ENCODE measurements at places on chromosomes 12 and 14. TPM values are rescaled to one million over a fixed set of nuclear protein-coding genes. Genes with fewer than 3 reads are reported as not detected.

Gene BCL2L14
- polyA plus RNA-seq: not detected

GRCh38 chr14:61765225-61765943 lies 3.2 kb downstream of the SNAPC1 start:
- DNase-seq: no peak

Gene MARCHF9
- polyA plus RNA-seq: 8.8 TPM

- no peak for DNase-seq
Measured at GRCh38 chr12:98416845-98417244, 98.5 kb upstream of the TMPO start.

- DNase-seq: no peak
Measured at GRCh38 chr12:100741084-100741711, 53.4 kb upstream of the ANO4 start.

Gene SMCO3
- 0.04 TPM for polyA plus RNA-seq

Gene MYO1H
- polyA plus RNA-seq: not detected

GRCh38 chr12:11854011-11854499 lies 204.6 kb downstream of the ETV6 start:
- no peak for DNase-seq

DNA sequence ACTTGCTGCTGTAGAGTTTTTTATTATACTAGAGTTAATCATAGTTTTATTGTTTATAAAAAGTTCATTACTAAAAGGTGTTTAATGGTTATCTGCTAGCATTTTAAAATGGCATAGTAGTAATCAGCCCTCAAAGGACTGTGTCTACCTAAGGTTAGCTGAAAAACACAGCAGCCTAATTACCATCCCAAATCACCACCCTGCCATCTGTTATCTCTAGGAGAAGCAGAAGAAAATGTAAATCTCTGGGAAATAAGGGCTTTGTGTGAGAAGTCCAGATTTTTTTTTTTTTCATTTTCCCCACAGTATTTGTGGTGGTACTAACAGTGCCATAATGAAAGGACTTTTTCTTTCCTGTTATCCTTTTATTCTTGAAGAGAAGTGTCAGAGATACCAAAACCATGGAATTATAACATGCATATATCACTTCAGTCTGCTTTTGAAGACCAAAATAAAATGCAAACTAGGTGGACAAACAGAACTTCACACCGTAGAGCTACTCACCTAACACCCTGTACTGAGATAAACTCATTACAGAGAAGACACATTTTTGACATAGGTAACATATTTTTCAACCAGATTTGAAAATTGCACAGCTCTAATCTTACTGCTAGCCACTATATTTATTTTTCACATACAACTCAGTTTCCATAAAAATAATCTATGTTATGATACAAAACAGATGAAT lies 876.2 kb downstream of the C12orf50 start:
- DNase-seq: no peak

GRCh38 chr14:95038521-95039250 lies 118.6 kb downstream of the DICER1 start:
- DNase-seq: no peak

Gene FAIM2
- polyA plus RNA-seq: 0.57 TPM

Gene CLEC2B
- 7.8 TPM for polyA plus RNA-seq

DNA sequence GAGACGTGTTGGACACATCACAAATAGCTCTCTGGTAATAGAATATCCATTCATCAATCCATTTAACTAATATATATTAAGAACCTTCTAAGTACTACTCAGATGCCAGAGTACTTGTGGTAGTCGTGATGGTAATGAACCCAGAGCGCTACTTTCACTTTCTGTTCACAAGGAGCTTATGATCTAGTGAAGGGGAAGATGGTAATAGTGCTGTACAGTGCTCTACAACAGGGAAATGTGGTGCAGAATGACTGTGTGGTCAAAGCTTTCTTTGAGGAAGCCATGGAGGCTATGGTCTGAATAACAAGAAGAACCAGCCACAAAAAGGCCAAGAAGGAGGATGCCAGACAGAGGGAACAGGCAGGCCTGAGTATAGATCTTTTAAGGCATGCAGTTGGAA lies 212.0 kb downstream of the PTPRO start:
- DNase-seq: no peak

Gene PLEKHD1
- 0.04 TPM for polyA plus RNA-seq

Gene GPR65
- polyA plus RNA-seq: 0.06 TPM

GRCh38 chr12:19850346-19851065 lies 411.2 kb downstream of the AEBP2 start:
- no peak for DNase-seq

GRCh38 chr12:94112121-94112520 lies 36.3 kb upstream of the PLXNC1 start:
- DNase-seq: no peak

DNA sequence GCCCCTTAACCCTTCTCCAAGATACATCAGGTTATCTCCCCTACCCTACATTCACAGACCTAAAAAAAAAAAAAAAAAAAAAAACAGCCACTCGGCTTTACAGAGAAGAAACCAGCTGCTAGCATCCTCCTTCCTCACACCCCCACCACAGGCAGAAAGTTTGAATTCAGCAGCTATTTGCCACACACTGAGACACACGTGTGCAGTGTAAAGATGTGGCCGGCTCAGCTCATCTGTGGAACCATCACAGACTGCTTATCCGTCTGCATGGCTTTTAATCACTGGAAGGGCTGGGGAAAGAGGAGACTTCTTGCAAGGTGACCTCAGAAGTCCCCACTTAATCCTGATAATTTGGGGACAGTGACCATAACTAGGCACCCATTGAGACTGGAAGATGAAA lies 50.0 kb downstream of the VWF start:
- DNase-seq: no peak

Gene AKT1
- 51.9 TPM for polyA plus RNA-seq

DNA sequence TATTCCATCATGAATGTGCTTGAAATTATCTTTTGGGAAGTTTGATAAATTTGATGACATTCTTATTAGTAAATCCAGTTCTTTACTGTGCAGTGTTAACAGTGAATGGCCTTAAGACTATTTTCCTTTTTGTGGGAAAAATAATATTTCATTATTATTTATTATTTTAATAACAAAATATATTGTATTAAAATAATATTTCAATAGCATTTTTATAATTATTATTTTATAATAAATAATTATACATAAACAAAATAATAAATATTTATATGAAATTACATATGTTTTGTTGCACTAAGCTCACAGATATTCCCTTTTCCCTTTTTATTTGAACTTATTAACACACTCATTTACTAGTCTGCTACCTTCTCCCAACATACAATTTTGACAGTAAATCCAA lies 33.6 kb downstream of the PIK3C2G start:
- DNase-seq: no peak

DNA sequence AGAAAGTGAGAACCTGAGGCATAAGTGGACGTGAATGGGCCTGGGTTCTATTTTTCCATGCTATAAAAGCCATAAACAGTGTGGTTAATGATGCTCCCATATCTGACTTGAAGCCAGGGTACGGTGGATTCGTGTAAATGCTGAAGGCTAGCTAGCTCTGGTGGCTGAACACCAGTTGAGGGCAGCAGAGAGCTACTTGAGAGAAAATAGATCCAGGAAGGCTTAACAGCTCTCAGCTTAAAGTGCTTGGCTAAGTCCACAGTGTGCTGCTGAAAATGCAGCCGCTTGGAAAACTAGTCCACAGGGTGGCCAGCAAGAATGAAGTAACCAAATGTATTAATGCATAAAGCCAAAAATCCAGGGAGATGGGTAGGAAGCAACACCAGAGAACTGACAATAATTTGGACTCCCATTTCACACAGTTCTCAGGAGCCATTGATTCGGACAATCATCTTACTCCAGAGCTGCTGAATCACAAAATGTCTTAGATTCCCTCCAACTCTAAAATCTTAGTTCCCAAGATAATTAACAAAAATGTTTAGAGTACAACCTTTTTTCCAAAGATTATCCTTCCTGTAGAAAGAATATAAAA lies 15.0 kb upstream of the FOXG1 start:
- no peak for DNase-seq
